ENCODE measurements at places on chromosomes 3 and 15. TPM values are rescaled to one million over a fixed set of nuclear protein-coding genes. Genes with fewer than 3 reads are reported as not detected.

The C3orf85 gene
- polyA plus RNA-seq, result 95.5 TPM

The AGTR1 gene
- polyA plus RNA-seq, result 1.3 TPM

The NMNAT3 gene
- 15.1 TPM for polyA plus RNA-seq

The PYGO1 gene
- polyA plus RNA-seq, result 5.0 TPM

The KLHL40 gene
- polyA plus RNA-seq, result 0.25 TPM

The EXD1 gene
- 0.01 TPM for polyA plus RNA-seq

The STRC gene
- 10.9 TPM for polyA plus RNA-seq

The RLBP1 gene
- 2.8 TPM for polyA plus RNA-seq

The MINDY2 gene
- polyA plus RNA-seq, result 12.3 TPM

The CAPN3 gene
- 229 TPM for polyA plus RNA-seq

The PRR20G gene
- polyA plus RNA-seq, result not detected
